CD14-positive monocyte (primary cell): ENCODE measurements at places on chromosomes 16 and 17. TPM values are rescaled to one million over a fixed set of nuclear protein-coding genes. Genes with fewer than 3 reads are reported as not detected.

Gene AANAT
- not detected for polyA plus RNA-seq

DNA sequence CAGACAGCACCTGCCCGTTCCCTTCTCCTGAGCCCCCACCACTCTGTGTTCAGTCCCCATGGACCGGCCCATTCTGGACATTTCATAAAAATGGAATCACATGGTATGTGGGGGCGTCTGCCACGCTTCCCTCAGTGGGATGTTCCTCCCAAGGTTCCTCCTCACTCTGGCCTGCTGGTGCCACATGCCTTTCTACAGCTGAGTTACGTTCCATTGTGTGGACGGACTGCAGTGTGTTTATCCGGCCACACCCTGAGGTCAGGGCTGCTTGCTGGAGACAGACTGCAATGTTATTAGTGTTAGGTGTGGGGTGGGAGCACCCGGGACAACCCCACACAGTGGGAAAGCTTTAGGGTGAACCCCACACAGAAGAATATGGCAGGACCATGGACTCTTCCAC, 5.9 kb upstream of the AATK start:
- DNase-seq: no peak

DNA sequence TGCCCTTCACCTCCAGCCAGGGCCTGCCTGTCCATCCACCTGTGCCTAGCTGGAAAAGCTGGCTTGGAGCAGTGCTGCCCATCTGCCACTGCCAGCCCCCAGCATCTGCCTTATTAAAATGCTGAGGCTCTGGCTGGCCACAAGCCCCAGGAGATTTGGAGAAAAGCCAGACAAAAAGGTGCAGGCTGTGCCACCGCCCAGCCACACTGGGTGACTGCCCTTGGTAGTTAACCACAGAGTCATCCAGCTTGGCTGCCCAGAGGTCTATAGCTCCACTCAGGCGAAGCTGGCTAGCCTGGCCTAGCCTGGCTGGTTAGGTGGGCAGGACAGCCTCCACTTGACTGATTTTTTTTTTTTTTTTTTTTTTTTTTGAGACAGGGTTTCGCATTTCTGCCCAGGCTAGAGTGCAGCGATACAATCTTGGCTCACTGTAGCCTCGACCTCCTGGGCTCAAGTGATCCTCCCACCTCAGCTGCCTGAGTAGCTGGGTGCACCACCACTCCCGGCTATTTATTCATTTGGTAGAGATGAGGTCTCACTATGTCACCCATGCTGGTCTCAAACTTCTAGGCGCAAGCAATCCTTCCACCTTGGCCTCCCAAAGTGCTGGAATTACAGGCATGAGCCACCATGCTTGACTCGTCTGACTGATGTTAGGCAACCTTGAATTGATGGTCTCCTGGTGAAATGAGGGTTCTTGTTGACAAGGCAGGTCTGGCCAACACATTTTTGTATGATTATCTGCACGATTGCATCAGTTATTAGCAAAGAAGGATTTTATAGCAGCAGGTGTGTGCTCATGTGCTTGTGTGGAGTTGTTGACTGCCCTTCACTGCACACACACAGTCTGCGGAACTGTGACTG, 103.8 kb downstream of the RAB11FIP4 start:
- no peak for DNase-seq

GRCh38 chr17:42775534-42776098, 2.4 kb downstream of the VPS25 start:
- no peak for DNase-seq

- peak; percentile 24 for DNase-seq
Observed at GRCh38 chr17:81471818-81472456, 40.7 kb downstream of the ACTG1 start.
